ENCODE measurements at places on chromosomes 12 and 14.

- DNase-seq, result no peak
These were observed 47.3 kb upstream of the GTF2A1 start for GRCh38 chr14:81268016-81268416.

DNA sequence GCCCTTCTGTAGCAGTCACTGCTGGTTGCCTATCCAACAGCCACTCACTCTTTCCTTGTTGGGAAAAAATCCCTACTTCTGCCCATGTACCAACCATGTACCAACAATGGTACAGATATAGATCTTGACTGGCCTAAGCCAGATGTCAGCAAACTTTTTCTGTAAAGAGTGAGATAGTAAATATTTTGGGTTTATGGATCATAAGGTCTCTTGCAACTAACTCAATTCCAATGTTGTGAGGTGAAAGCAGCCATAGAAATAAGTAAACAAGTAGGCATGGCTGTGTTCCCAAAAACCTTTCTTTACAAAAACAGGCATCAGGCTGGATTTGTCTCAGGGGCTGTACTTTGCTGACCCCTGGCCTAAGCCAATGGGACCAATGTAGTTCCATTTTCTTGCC lies 73.5 kb downstream of the ARMH4 start:
- DNase-seq, result no peak

GRCh38 chr14:96987086-96987474 lies 189.9 kb downstream of the VRK1 start:
- no peak for DNase-seq

DNA sequence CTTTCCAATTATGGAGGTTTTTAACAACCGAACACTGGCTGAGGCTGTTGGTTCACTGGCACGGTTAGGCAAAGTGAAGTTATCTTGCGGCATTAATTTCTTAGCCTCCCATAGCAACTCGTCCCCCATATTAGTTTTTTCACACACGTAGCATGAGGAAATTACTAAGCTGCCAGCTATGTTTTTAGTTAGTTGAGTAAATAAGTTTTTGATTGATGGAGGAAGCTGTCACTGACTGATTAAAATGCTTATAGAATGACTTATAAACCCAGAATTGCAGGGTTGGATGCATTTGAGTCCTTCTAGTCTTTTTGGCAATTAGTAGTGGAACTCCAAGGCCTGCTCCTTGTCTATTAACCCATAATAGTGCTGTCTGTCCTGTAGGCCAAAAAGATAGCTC lies 97.1 kb downstream of the ALG10 start:
- no peak for DNase-seq

GRCh38 chr12:12182703-12183365 lies 84.0 kb downstream of the LRP6 start:
- no peak for DNase-seq

- no peak for DNase-seq
These were observed 30.2 kb upstream of the ANKRD9 start for GRCh38 chr14:102539544-102540314.

- peak; percentile 45 for DNase-seq
These were observed 1.1 kb downstream of the ARID2 start for GRCh38 chr12:45730348-45731189.

GRCh38 chr12:42698213-42698612 lies 108.7 kb upstream of the PRICKLE1 start:
- no peak for DNase-seq

GRCh38 chr12:53252349-53252916 lies 15.7 kb upstream of the ESPL1 start:
- no peak for DNase-seq

- no peak for DNase-seq
These were observed 68.7 kb downstream of the ARF6 start for GRCh38 chr14:49961270-49962222.

GRCh38 chr14:96532632-96533031 lies 30.4 kb downstream of the PAPOLA start:
- no peak for DNase-seq

GRCh38 chr14:102840771-102841528 lies 63.7 kb downstream of the TRAF3 start:
- no peak for DNase-seq

DNA sequence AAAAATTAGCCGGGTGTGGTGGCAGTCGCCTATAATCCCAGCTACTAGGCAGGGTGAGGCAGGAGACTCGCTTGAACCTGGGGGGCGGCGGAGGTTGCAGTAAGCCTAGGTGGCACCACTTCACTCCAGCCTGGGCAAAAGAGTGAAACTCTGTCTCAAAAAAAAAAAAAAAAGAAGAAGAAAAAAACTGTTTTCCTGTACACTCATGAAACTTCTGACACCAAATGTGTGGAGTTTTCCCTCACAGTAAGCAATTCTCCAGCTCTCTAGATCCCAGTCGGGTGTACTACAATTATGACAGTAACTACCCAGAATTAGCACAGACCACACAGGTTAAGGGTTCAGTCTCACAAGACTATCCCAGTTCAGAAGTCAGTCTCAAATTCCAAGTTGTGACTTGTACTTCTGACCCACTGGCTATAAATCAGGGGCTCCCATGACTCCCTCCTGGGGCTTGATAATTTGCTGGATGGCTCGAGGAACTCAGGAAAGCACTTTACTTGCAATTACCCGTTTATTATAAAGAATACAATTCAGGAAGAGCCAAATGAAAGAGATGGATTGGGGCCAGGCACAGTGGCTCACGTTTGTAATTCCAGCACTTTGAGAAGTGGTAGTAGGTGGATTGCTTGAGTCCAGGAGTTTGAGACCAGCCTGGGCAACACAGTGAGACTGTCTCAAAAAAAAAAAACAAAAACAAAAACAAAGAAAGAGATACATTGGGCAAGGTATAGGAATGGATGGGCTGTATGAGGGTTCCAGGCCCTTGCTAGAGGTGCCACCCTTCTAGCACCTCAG lies 12.4 kb upstream of the ARF6 start:
- no peak for DNase-seq

DNA sequence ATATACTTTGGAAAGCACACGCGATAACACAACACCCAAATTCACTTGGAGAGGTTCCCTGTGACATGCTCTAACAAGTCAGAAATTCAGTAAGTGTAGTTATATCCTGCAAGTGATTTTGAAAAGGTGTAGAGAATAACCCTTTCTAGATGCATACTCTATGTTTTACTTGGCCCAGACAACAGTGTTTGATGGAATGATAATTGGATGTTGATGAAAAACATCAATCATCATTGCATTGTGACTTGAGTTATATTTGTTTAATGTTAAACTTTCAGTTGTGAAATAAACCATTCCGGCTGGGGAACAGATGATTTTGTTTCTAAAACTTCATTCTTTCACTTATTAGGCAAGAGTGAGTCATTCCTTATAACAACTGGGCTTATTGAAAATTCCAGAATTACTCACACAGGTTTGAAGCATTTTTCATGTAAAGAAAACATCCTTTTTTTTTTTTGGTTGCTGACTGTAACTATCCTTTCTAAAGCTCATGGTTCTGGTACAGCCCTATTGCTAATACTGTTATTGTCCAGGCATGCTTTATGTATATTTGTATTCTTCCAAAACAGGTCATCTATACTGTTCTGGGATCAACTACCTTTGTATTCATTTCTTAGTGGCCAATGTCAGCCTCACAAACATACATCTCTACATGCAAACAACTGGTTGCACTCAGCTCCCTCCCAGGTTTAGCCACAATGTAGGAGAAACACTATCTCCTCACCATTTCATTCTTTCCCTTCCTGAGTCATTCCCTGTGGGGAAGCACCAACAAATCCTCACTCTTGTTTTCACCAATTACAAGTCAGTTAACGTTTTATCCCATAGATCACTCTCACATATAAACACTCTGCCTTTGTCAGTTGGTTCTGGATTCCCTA lies 121.2 kb upstream of the LRIG3 start:
- no peak for DNase-seq

DNA sequence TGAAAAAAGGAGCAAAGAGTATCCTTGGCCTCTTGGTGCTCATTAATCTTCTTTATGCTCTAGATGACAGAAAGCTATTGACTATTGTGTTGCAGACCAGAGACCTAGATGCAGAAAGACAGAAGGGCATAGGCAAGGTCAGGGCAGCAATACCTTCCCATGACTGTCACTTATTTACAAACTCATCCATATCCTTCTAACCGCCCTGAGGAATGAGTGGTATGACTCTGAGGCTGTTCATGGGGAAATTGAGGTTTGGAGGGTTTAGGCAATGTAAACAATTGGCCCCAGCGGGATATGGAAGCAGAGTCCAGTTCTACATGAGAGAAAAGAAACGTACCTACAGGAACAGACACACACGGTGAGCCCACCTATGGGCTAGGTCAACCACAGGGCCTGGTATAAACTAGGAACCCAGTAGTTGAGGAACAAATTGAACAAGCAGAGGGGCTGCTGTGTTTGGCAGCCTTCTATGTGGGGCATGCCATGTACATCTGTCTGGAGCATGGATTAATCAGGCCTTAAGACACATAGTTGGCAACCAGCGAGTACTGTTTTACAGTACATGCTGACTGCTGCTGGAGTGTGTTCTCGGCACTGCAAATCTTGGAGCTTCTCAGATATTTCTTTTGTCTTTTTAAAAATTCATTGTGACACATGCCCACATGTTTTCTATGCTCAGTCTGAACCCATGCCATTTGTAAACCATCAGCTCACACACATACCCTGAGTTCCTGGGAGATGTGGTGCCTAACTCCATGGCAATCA lies 159.7 kb upstream of the NTF3 start:
- DNase-seq, result no peak

- DNase-seq, result no peak
These were observed 124.8 kb downstream of the PLCZ1 start for GRCh38 chr12:18612971-18613370.

DNA sequence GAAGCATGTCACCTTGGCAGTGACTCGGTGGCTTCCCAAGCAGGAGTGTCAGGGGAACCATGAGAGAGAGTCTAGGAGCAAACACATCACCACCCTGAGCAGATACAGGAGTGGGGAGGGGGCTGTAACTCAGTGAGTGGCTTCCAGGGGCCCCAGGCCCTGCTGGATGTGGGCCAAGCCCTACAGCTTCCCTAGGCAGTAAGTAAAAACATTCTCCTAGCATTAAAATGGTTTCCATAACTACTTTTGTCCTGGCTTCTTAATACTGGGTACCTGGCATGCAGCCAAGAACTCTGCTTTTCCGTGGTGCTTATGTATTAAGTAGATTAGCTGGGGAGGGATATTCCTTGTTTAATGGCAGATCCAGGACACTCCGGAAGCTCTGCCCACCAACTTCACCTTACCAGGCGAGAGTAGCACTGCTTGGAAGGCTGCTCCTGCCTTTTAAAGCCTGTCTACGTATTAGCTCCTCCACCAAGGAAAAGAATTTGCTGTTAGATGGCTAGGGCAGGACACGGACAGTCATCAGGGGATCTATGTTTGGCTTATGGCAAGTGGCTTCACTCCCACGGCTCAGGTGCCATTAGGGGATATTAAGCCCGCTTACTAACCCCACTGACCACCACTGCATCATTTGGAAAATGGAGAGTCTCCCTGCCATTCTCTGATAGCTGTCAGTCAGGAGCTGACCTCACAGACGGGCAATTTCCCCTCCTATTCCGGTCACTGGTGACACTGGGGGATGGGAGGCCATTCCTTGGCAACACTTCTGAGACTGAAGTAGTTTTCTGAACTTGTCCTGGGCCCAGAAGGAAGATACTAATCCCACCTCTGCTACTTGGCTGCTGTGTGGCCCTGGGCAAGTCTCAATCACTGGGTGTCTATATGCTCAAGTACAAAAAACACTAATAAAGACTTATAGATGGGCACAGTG lies 22.8 kb downstream of the OTUB2 start:
- no peak for DNase-seq

GRCh38 chr14:74290415-74290814 lies 12.3 kb downstream of the ABCD4 start:
- no peak for DNase-seq

- DNase-seq, result no peak
These were observed 567.6 kb downstream of the BCL11B start for GRCh38 chr14:98704441-98704840.

DNA sequence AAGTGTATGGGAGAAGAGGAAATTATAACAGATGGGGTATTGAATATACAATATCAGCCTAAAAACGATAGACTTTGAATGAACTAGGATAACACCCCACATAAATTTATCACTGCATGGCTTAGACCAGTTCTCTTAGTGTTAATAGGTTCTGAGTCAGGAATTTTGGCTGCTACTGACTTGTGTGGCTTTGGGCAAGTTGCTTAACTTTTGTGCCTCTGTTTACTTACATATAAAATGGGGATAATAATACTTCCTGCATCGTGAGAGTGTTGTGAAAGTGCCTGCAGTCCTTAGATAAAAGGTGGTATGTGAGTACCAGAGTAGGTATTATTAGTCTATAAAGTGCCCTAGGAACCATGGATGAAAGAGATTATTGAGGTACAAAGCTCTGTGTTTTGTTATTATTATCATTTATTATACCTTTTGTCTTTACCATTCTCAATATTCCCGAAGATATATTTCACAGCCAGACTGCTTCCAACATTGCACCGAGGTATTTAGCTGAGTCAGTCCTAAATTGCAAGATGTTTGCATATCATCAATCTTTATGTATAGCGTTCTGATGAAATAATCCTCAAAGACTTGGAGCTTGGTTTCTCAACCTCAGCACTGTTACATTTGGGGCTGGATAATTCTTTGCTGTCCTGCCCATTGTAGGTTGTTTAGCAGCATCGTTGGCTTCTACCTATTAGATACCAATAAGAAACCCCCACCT lies 2.3 kb upstream of the PAWR start:
- no peak for DNase-seq

DNA sequence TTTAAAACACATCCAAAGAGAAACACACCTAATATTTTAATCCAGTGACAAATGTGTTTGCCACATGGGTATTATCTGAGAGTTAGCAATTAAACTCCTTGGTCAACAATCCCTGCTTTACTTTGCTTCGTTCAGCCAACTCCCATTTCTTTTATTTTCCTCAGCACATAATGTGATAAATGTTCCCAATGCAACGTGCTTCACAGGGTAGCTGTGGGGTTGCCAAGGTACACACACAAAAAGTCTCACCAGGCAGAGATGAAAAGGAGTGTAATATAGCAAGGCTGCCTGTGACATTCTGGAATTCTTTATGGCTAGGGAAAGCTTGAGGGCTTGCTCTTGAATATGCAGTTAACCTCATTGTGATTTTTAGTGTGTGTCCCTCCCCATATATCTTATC lies 208.0 kb upstream of the DIO2 start:
- no peak for DNase-seq

DNA sequence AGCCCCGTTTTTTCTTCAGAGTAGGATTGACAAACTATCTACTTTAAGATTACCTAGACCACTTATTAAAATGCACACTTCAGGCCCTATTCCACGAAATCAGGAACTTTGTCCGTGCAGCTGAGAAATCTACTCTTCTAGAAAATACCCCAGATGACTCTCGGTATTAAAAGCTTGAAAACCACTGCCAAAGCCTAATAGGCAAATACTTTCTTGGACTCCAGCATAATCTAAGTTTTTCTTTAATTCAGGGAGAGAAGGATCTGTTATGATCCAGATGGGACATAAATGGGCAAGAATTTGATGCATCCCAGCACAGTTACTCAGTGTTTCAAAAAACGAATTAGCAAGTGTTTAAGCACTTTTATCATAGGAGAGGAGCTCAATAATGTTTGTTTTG lies 94.5 kb downstream of the TMX1 start:
- DNase-seq, result no peak
